ENCODE measurements at places on chromosomes 13 and 19.

- DNase-seq = no peak
Observed at GRCh38 chr19:18150776-18151624, 2.0 kb upstream of the PIK3R2 start.

- no peak for DNase-seq
Observed at GRCh38 chr13:80213201-80213600, 127.7 kb downstream of the SPRY2 start.

GRCh38 chr19:38733241-38733492, 11.1 kb downstream of the CAPN12 start:
- no peak for DNase-seq

DNA sequence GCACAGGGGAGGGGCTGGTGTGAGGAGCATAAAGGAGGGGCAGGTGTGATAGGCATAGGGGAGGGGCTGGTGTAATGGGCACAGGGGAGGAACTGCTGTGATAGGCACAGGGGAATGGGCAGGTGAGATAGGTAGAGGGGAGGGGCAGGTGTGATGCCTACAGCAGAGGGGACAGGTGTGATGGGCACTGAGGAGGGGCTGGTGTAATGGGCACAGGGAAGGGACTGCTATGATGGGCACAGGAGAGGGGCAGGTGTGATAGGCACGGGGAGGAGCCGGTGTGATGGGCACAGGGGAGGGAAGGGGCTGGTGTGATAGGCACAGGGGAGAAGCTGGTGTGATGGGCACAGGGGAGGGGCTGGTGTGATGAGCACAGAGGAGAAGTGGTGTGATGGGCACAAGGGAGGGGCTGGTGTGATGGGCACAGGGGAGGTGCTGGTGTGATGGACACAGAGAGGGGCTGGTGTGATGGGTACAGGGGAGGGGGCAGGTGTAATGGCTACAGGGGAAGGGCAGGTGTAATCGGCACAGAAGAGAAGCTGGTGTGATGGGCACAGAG, 39.5 kb upstream of the POP4 start:
- no peak for DNase-seq

- no peak for DNase-seq
Observed at GRCh38 chr13:44537248-44537647, 38.9 kb downstream of the TSC22D1 start.

GRCh38 chr19:2616741-2617392, 85.6 kb downstream of the GNG7 start:
- no peak for DNase-seq

GRCh38 chr19:54391589-54392061, 23.6 kb upstream of the TTYH1 start:
- DNase-seq = peak; percentile 51

- DNase-seq = peak; percentile 78
Observed at GRCh38 chr19:7870571-7871436, 3.4 kb downstream of the PRR36 start.

GRCh38 chr19:48648134-48648533, 2.1 kb upstream of the CA11 start:
- no peak for DNase-seq

- no peak for DNase-seq
Observed at GRCh38 chr13:110985541-110985940, 70.7 kb upstream of the ANKRD10 start.

- no peak for DNase-seq
Observed at GRCh38 chr19:48624791-48625723, 5.8 kb downstream of the SPHK2 start.

GRCh38 chr13:63124863-63125262, 1709.2 kb upstream of the PCDH20 start:
- DNase-seq = no peak

DNA sequence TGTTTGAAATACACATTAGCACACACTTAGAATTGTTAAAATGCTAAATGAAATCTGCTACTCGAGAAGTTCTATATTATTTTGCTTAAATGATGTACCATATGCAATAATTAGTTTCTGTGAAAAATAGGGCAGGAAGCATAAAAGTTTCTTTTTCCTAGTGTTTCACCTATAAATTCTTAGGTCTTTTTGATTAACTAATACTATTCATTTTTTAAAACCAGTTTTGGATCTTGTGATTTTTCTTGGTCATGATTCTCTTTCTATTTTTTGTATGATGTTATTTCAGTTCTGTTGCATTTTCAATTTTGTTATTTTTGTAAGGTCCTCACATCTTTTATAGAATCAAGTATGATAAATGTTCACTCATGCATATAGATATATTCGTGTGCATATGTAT, 66.1 kb downstream of the URI1 start:
- DNase-seq = no peak
